Stimulated activated CD4-positive, alpha-beta T cell treated with anti-CD3 and anti-CD28 coated beads, Interleukin-12 subunit alpha, Interleukin-12 subunit beta, amount 100 ng/mL, for 24 hours (primary cell): ENCODE measurements at places on chromosomes 3 and 15.

GRCh38 chr3:104388619-104389018, 978.1 kb upstream of the ALCAM start:
- no peak for DNase-seq

DNA sequence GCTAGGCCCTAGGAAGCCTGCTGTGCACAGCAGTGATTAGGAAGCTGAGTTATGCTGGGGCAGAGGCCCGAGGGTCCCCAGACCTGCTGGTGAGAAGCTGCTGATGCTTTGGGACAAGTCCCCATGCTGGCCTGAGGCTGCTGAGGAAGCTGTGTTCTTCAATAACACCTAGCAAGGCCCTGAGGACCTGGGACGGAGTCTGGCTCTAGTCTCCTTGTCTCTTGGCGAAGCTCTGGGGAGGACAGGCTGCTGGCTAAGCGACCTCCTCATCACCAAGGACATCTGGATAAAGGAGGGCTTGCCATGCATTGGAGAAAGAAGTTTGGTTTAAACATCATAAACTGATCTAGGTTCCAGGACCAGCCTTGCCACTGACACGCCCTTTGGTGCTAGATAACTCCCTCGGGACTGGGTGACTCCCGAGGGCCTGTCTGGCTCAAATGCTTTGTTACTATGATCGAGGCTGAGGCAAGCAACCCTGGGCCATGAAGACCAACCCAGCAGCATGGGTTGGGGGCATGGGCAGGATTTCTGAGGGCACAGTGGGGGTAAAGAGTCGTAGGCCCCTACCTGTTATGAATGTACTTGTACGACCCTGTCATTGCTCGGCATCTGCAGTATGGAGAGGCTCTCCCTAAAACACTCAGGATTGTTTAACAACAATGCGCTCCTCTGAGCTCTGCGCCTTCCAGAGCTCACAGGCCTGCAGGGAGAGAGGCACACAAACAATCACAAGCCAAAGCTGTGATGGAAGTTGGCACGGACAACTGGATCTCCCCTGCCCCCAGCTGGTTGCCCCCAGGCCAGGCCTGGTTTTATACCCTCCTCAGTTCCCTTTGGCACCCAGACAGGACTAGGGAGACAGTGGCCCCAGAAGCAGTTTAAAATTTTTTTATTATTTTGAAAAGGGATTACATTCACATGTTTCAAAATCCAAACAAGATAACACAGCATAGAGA, 64.4 kb downstream of the LINGO1 start:
- no peak for DNase-seq

DNA sequence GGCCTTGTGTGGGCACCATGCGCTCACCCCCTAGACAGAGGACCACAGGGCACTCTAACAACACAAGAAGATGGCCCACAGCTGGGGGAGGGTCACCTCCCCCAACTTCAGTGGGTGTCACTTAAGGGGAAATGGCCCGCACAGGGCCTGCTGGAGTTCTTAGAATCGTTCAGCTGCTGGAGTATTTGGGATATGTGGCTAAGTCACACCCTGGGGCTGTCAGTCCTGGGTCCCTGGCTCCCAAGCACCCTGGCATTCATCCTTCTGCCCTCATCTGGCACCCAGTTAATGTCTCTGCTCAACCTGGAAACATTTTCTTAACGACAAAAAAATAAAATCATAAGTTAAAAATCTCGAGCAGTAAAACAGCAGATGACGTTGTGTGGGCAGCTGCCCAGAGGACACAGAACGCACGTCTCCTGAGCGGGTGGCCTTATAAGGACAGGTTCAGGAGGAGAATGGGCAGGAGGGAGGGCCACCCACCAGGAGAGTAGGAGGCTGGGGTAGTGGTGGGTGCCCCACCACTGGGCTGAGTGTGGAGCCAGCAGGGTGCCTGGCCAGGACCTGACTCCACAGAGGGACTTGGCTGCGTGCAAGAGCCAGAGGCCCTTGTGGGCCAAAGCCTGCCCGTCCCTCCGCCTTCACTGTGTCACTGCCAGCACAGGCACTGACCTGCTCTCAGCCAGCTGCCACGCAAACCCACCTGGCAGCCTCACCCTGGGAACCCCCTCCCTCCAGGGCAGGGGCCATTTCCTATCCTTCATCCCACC, 11.5 kb downstream of the KBTBD13 start:
- no peak for DNase-seq

GRCh38 chr3:118472586-118472985, 562.1 kb downstream of the IGSF11 start:
- DNase-seq, result no peak

DNA sequence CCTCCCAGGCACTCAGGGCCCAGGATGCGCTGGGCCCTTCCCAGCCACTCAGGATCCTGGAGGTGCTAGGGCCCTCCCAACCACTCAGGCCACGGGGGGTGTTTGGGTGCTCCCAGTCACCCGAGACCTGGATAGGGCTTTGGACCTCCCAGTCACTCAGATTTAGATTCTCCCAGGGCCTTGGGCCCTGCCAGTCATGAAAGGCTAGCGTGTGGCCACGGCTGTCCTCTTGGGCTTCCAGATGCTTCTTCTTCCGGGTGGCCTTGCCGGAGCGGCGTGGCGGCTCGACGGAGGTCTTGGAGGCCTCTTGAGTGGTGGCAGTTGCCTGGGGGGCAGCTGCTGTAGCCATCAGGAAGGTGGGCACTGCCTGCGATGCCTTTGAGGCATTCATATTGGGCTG, 2.8 kb downstream of the MAGEL2 start:
- no peak for DNase-seq

DNA sequence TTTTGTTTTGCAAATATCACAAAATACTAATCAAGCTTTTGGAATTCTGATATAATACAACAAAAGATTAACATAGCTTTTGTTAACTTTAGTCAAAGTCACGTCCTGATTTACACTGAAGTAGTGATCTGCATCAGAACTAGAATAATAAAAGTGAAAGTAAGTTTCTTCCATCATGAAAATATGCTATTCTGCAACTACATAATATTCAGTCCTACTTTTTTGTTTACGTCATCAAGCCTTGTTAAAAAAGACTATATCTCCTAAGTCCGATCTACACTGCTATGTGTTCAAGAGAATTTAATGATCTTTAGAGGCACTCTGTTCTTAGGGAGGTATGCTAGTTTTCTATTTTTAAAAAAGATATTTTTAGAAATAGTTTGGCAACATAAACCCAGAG, 330.1 kb downstream of the ARPP21 start:
- no peak for DNase-seq

GRCh38 chr15:61049934-61050333, 179.2 kb downstream of the RORA start:
- DNase-seq, result no peak

DNA sequence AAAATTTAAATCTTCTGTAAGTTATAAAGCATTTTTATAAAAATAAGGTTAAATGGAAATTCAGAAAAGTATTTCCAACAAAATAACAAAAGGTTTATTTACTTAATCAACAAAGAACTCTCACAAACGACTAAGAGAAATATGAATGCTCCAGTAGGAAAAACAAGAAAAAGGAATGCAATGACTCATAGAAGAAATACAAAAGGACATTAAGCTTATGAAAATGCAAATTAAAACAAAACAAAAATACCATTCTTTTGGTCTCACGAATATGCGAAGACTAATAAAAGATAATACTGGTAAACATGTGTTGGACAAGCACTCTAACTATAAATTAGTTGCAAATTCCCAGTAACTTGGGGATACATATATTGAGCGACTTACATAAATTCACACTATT, 17.5 kb upstream of the TBC1D5 start:
- no peak for DNase-seq

DNA sequence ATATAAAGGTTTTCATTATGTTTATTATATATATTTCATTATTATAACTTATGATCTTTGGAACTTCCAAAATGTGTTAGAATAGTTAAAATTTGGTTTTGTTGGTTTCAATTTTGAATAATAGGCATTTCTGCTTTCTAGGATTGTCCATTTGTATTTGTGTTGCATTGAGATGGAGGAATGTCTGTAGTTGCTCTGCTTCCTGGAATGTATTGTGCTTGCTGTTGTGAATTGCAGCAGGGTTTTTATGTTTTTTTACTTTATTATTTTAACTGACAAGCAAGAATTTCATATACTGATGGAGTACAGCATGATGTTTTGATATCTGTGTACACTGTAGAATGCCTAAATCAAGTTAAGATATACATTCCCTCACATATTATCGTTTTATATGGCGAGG, 247.4 kb downstream of the XXYLT1 start:
- DNase-seq, result no peak

- DNase-seq, result no peak
Measured at GRCh38 chr3:141788149-141788548, 24.9 kb downstream of the GRK7 start.

GRCh38 chr15:44535523-44536301, 1.2 kb upstream of the EIF3J start:
- DNase-seq, result no peak

DNA sequence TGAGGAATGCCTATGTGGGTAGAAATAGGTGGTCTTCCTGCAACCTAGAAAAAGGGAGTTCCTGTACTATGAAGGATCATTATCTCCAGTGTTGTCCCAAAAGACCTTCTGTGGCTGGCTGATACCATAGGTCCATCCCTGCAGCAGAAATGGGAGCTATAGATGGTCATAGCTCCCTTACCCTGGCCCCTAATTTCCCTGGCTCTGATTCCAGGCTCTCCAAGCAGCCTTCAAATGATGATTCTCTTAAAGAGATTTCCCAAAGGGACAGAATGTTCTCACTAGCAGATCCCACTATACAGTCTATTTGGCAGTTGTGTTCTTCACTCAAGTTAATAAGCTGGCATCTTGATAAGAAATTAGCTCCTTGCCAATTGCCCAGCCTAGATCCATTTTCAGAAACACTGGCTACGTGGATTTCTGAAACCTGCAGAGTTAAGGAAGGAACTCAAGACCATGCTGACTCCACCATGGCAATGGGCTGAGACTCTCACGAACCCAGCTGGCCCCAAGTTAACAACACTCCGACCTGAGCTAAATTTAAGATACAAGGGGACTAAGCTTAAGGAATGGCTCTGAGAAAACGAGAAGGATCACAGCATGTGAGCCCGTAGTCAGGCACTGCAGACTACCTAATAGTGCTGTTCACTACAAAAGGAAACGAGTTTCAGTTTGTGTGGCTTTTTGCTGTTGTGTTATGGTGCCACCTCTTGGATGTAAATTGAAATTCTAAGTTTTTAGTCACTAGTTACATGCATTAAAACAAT, 11.4 kb downstream of the C15orf40 start:
- no peak for DNase-seq

- no peak for DNase-seq
Measured at GRCh38 chr3:59563966-59564365, 514.1 kb upstream of the CFAP20DC start.

GRCh38 chr3:156151824-156152428, 31.5 kb downstream of the KCNAB1 start:
- peak; percentile 26 for DNase-seq

GRCh38 chr3:126342991-126343648, 14.1 kb downstream of the KLF15 start:
- DNase-seq, result no peak

- no peak for DNase-seq
Measured at GRCh38 chr15:82838096-82838735, 28.8 kb downstream of the WHAMM start.

GRCh38 chr15:60134609-60135008, 130.5 kb downstream of the FOXB1 start:
- no peak for DNase-seq

DNA sequence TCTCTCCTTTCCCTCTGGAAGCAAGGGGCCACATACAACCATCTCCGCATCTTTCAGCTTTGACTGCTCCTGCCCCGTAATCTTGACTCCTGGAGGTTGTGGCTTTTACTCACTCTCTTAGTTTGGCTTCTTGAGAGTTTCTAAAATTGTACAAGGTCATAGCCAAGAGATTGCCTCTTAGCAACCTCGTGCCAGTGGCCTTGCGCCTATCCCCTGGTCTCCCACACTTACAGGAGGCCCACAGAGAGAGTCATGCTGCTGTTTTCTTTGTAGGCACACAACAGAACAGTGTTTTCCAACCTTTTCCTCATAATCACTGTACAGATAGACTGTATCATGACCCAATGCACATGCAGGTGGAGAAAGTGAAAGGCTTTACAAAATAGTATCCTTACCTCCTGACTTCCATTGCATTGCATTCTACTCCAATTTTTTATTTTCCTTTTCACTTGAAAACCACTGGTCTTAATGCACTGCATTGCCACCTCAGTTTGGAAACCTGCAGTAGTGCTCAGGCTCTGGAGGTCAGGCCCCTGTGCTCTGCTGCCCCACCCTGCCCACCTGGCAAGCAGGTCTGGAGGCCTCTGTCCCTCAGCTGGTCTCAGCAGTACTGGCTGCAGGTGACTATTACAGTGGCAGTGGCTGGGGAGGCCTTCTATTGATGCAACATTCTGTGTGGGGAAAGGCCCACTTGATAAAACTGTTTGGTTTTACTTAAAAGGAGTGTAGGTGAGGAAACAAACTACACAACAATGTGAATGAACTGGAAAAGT, 156.2 kb downstream of the DNAJB8 start:
- no peak for DNase-seq

DNA sequence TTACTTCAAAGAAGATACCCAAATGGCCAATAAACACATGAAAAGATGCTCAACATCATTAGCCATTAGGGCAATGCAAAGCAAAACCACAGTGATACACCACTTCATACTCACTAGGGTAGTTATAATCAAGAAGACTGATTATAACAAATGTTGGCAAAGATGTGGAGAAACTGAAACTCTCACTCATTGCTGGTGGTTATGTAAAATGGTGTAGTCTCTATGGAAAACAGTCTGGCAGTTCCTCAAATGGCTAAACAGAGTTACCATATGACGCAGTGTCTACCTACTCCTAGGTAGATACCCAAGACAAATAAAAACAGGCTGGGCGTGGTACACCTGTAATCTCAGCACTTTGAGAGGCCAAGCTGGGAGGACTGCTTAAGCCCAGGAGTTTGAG, 3.5 kb upstream of the ZFAND6 start:
- no peak for DNase-seq

DNA sequence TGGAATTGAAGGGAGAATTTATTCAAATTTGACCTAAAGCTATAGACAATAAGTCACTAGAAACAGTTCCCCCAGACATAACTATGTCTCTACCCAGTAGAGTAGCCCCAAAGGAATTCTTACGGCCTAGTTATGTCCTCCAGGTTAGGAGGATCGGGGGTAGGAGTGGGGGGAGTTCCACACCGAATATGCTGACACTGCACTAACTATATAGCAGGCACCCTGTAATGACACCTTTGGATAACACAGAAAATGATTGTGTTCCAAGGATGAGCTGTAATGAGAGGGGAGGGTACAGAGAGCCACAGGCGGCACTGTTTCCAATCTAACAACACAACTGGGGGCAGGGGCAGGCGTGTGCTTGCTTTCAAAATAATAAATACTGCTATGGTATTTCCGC, 376.2 kb upstream of the RORA start:
- DNase-seq, result no peak

DNA sequence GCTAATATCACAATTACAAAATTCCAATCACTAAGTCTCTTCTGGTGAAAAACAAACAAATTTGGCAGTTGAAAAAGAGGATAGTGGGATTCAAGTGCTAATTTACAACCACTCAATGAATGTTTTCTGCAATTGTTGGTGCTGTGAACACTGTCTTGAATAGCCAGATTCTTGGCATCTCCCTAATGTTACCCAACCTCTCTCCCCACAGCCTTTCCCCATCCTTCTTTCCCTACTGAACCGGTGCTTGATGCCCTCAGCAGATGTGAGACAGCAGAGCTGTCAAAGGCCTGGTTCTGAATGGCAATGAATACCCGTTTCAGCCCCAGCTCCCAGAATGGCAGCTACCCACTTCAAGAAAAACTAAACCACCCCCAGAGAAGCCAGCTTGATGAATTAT, 22.5 kb upstream of the BHLHE40 start:
- DNase-seq, result no peak
